Activated CD4-positive, alpha-beta T cell treated with anti-CD3 and anti-CD28 coated beads, Interleukin-2, Interleukin-4, amounts not matched to agents 100 ng/mL and 50 ng/mL, durations not matched to agents 16 hours and 8 hours (primary cell): ENCODE measurements at places on chromosomes 13 and 19.

- peak; percentile 19 for DNase-seq
Observed at GRCh38 chr13:100129605-100130004, 40.7 kb downstream of the PCCA start.

DNA sequence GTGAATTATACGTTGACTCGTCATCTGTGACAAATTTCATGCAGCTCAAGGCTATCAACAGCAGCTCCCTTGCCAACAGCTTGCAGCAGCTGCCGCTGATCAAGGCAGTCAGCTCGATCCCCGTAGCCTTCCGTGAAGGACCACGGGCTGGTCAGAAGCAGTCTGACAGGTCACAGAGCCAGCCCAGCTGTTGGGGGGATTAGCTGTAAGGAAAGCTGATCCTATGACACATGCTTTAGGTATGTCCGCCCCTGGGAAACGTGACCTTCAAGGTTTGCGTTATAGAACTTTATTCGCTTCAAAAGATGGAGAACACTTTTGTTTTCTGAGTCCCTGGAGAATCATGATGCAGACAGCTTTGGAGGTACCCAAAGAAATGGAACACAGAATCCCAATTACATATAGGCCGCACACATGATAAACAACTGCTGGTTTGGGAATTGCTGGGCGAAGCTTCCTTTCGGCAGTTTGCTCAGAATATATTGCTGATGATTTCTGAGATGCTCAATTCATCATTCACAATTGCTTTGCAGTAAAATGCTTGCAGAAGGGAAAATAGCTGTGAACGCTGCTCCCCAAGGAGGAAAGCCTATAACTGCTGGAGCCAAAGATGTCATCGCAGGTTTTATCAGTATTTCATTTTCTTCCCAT, 62.6 kb upstream of the USP29 start:
- no peak for DNase-seq

DNA sequence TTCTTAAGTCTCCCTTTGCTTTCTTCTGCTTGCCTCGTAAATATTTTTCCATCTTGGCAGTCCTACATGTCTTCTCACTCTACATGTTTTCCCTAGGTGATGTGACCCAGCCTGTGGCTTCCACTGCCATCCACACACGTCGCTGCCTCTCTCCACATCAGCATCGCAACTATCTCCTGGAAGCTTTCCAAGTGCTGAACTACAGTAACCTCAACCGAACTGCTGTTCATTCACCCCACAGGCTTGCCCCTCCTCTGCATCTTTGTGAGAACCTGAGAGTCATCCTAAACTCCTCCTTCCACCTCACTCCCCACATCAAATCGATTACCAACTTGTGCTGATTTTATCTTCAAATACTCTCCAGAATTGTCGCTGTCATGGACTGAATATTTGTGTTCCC, 41.2 kb upstream of the USPL1 start:
- DNase-seq: peak; percentile 26

- no peak for DNase-seq
Observed at GRCh38 chr19:29524201-29524911, 1.4 kb upstream of the VSTM2B start.

- no peak for DNase-seq
Observed at GRCh38 chr19:6772866-6773322, 386 bp downstream of the VAV1 start.

DNA sequence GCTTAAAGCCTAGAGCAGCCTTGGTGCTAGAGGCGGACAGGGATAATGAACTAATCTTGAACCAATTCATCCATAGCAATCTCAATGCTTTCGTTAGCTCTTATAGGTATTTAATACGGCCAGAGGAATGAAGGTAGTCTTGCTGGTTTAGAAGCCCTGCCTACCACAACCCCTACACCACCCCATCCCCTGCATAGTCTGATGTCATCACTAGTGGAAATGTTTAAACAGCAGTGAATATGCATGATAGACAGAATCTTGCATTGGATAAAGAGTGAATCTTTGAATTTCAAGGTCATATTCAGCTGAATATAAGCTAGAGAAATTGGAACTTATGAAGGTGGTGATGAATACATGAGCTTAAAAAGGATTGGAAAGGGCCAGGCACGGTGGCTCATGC, 321.9 kb downstream of the ITGBL1 start:
- no peak for DNase-seq

DNA sequence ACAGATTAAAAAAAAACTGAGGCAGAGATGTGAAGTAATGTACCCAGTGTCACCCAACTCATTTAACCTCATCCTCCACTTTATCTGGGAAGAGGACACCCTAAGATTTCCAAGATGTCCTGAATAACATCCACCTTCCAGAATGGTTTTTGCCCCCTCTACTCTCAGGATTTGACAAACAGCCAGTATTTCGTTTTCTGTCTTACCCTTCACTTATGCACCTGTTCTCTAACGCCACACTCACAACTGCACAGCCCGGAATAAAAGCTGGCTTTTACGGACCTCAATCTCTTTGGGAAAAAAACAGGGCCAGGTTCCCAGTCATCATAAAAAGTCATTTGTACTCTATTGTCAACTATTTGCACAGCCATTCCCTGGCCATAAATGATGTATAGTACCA, 21.2 kb upstream of the CEACAM6 start:
- DNase-seq: no peak

DNA sequence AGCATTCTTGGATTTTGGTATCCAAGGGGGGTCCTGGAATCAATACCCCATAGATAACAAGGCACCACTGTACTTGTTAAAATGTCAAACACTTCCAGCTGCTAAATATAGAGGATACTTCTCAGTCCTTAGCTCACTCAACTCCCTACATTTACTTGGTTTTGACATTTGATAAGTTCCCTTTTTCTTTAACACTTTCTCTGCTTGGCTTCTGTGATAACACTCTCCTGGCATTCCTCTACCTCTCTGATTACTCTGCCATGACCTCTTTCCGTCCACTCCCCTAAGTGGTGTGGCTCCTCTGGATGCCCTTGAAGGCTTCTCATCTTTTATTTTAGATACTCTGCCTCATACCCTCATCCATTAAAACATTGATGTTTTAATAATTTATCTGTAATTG, 65.2 kb downstream of the MICU2 start:
- no peak for DNase-seq

GRCh38 chr13:30312904-30313303, 5.6 kb upstream of the KATNAL1 start:
- DNase-seq: no peak

DNA sequence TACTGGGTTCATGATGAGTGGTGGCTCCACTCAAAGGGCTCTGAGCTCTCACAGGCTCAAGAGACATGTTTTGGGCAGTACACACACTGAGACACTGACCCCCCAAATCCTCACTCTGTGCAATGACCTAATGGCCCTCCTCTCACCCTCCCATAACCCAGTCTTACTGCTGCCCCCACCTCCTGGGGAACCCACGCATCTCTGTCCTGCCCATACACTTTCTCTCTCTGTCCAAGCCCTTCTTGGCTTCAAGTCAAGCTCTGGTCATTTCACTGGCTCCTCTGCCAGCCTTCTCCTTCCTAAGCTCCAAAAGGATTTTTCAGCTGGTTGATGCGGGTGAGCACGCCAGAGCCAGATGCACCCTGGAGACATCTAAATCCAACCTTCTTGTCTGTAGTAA, 187.9 kb upstream of the TSHZ3 start:
- DNase-seq: no peak

- no peak for DNase-seq
Observed at GRCh38 chr13:94234738-94235137, 244.7 kb downstream of the DCT start.

DNA sequence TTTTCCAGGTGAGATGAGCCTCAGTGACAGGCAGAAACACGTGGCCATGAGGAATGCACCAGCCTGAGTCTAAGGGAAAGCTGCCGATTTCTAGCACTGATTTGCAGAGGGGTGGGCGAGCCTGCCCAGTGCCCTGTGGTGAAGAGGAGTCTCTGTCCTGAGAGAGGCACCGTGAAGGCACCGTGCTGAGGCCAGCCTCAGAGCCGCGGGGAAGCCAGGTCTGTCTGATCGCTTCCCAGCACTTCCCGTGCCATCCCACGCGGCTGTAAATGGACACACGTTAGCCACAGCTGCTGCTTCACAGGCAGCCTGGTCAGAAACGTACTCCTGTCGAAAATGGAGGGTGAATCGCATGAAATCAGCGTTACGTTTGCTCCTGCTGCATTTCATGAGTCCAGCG, 79.8 kb downstream of the ATP11A start:
- DNase-seq: no peak

DNA sequence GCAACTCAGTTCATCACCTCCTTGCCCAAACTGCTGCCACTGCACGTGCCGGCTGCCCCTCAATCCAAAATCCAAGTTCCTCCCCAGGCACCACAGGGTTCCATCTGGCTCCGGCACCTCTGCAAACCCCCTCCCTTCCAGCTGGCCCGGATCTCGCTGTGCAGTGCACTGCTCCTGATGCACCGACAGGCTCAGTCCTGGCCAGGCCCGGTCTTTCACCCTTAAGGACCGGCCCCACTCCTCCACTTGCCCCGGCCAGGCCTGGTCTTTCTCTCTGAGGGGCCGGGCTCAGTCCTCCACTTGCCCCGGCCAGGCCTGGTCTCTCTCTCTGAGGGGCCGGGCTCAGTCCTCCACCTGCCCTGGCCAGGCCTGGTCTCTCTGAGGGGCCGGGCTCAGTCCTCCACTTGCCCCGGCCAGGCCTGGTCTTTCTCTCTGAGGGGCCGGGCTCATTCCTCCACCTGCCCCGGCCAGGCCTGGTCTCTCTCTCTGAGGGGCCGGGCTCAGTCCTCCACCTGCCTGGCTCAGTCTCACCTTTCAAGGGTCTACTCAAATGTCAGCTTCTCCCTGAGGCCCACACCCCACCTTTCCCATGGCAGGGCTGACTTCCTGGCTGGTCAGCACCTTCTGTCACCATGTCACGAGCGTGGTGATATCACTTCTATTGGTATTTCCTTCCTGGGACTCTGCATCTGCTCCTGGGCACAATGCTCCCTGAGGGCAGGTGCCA, 6.9 kb downstream of the ZNF787 start:
- DNase-seq: no peak

- peak; percentile 50 for DNase-seq
Observed at GRCh38 chr19:2475018-2475701, 767 bp upstream of the GADD45B start.

GRCh38 chr13:112807653-112808376, 118.0 kb downstream of the ATP11A start:
- no peak for DNase-seq

DNA sequence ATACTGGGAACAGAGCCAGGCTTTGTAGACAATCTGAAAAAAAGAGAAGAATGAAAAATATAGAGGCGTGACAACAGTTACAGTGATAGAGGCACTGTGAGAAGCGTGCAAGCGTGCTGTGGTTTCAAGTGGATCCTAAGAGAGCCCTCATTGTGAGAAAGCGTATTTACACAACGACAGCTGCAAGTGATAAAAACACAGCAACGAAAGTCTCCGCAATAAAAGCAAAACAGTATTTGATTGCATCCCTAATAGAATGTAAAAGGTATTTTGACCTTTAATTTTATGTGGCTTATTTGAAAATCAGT, 642.7 kb upstream of the ARGLU1 start:
- no peak for DNase-seq
